ENCODE measurements at places on chromosomes 7 and 10.

DNA sequence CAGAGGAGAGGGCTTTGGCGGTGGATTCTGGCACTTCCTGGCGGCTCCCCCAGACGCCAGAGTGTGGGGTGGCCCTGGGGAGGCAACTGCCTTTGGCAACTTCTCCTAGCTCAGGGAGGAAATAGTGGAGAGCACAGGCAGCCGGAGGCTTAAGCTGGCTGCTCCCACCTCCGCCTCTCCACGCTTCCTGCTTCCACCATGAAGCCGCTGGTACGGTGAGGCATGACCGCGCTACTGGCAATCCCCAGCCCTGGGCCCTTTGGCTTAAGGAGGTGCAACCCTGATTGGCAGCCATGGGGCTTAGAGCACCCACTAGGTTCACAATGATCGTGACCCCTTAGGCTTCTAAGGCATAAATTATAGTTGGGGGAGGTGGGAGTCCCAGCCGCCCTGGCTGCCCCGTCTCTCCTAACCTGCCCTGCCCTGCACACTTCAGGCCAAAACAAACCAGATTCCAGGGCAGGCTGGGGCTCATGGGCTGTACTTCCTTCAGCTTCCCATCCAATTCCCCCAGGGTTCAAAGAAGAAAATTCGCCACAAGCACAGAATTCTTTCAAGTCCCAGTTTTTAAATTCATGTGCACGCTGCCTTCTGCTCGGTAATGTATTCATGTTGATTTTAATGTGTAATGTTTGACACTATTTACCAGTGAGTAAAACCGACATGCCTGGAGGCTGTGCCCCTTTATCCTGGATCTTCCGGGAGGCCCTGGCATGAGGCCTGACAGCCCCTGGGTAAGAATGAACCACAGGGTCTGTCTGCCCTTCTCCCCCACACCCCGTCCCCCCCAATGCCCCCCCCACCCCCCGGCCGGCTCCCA lies 90.7 kb upstream of the LRRC4 start:
- no peak for DNase-seq

DNA sequence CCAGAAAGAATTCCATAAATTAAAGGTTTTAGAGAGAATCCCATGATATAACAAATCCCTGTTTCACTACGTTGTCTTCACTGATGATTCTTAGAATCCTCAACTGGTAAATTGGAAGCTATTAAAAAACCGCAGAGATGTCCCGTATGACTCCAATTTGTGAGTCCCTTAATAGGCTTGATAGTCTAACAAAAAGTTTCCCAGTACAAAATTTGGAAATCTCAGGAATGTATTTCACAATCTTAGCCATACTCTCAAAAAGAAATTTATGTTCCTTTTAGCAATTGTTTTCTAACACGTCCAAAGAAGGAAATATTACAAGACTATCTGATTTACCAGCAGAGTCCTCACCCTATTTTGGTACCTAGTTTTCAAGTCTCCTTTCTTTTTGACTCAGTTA lies 2.5 kb downstream of the TES start:
- DNase-seq: no peak

- no peak for DNase-seq
Measured at GRCh38 chr10:3780021-3780770, 4.8 kb downstream of the KLF6 start.

DNA sequence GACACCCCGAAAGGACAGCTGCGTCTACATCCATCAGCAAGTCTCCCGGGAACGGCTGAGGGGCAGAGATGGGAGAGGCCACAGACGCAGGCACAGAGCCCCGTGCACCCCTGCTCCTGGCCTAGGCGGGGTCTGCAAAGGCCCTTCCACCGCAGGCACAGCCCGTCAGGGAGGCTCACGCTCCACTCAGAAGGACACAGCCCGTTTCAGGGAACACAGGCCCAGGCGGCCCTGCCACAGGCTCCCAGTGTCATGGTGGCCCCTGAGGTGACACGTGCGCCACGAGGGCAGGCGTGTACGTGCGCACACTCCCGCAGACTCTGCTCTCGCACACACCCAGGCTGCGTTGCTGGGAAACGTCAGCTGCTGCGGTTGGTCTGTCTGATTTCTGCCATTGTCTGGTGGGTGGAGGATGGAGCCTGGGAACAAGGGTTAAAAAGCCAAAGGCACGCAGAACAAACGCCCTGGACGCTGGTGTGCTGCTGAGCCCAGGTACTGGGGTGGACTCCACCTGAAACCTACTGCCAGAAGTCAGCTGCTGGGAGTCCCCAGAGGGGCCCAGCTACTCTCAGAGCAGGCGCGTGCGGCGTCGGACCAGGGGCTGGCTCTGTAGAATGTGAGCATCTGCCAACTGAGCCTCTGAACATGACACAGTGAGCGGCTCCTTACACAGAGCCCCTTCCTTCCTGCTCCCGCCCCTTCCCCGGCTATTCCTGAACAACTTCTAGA lies 13.1 kb downstream of the GPER1 start:
- no peak for DNase-seq

- DNase-seq: no peak
Measured at GRCh38 chr7:149292462-149292823, 30.4 kb downstream of the ZNF783 start.

- DNase-seq: no peak
Measured at GRCh38 chr10:32418572-32418971, 27.4 kb upstream of the CCDC7 start.

DNA sequence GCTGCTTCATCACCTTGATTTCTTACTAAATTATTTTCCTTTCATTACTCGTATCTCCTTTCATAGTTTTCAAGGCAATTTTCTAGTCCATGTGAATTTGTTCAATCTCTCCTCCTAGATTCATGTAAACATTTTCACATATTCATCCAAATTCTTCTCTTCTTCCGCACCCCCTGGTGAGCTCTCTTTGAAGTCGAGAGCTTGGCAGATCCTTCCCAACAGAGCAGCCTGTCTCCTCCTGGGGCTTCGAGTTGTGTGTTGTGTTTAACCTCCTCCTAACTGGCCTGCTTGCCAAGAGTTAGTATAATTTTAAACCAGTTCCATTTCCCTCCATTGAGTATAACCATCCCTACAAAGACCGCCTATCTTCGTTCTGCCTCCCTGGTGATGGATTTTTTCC lies 272.4 kb upstream of the CELF2 start:
- no peak for DNase-seq

DNA sequence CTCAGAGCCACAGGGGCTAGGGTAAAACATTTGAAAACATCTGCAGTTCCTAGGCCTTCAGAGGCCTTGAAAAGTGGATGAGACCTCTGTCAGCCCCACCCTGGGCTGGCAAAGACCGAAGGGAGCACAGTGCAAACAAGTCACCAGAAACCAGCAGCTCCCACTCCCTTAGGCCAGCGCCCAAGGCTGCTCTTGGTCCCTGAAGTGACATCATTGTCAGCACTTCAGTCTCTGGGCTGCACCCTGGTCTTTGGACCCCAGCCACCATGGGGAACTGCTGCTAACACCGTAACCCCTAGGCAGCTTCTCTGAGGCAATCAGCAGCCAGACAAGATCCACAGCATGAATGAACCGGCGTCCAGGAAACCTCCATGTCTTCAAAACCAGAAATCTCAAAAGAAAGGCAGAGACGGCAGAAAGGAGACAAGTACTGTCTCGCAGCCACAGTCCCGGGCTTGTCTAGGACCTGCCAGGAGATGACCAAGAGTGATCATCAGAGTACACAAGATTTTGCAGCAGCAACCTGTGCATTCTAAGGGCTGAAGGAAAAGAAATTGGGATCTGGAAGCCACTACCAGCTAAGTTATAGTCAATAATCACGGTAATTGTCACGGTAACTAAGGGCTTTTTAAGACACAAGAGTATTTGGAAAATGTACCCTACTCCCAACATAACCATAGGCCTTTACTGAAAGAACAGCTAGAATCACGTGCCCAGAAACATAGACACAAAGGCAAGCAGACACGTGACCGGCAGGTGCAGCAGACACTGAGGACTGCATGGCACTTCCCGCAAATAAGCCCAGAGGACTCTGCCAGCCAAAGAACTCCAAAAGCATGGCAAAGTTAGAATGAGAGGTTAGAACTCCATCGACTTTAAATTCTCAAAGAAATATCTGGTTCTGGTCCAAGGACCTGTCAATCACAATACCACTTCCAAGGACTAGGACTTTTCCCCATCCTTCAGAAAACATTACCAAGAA lies 23.3 kb downstream of the CPXM2 start:
- DNase-seq: no peak

GRCh38 chr10:32972929-32973328 lies 14.9 kb upstream of the ITGB1 start:
- no peak for DNase-seq

GRCh38 chr10:119715628-119716505 lies 10.0 kb upstream of the INPP5F start:
- no peak for DNase-seq

DNA sequence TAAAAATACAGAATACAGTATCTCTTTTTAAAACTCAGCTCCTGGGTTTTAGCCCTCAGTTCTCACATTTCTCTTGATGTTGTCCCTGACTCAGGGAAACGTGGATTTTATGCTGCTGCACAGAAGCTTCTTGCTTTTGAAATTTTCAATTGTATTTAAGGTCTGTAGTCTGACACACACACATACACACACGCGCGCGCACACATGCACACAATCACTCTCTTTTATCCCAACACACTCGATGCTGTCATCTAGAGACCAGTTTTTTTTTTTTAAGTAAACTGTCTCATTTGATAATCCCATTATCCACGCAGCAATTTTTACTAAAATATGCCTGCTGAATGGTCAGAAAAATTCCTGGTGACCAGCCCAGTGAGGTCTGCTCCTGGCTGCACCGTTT lies 108.6 kb downstream of the KMT2E start:
- no peak for DNase-seq

DNA sequence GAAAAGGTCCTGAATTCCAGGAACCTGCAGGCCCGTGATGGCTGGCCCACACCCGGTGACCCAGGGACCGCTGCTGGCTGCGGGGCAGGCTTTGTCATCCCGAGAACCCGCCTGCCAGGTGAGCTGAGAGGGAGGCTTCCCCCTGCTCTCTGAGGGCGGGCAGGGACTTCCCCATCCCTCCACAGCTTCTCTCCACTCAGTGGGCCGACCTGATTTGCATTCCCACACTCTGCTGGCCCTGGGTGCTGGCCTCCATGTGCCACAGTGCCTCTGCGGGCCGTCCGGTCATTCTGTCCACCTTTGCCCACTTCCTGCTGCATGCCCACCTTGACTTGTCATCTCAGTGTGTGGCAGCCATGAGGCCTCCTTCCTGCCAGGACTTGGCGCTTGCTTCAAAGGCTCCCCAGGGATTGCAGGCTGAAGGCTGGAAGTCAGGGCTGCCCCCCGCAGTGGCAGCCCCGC lies 35.3 kb downstream of the PALD1 start:
- no peak for DNase-seq

DNA sequence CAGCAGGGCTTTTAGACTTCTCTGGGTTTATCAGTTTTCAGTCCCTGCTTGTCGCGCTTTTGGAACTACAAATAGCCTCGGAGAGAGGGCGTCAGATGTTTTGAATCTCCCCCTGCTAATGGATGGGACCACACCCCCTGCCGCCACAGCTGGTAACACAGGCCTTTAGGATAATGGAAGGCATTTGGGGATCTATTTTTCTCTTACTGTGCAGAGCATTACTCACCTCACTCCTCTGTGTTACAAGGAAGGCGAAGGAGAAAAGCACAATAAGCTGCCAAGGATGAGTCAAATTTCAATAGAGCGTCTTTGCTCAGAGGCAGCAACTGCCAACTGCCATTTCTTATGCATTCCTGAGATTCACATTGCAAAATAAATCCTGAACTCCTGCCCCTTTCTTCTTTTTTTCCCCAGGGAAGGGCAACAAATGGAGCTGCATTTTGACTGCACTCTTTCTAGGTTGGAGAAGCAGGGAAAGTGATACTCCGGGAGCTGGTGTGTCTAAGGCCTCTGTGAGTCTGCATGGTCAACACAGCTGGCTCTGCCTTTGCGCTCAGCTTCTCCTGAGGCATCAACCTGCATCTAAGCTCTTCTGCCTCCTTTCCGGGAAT lies 31.5 kb upstream of the SMNDC1 start:
- DNase-seq: peak; percentile 22

- no peak for DNase-seq
Measured at GRCh38 chr10:79926037-79926436, 22.9 kb downstream of the SFTPD start.

DNA sequence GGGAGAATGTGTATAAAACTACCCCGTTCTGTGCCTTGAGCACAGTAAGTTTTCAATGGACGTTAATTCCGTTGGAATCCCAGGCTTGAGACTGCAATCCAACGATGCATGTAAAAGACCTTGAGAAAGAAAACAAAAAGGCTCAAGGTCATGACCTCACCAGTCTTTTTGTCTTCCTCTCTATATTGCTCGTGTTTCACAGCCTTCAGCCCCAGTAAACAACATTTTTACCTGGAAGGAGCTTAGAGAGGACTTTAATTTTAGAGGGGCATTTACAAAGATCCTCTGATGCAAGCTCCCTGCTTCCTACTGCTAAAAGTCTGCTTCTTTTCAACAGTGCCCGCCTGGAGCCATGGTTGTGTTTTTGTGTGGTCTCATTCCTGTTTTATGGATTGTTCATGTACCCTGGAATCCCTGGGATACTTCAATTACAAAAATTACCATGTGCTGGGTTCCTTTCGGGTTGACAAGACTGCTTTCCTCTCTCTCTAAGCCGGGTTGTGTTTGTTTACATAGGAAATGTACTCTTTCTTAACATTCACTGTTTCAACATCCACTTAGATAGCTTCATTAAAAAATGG lies 320.1 kb upstream of the NFE2L3 start:
- DNase-seq: no peak

GRCh38 chr7:84529480-84530205 lies 335.1 kb upstream of the SEMA3A start:
- DNase-seq: no peak

DNA sequence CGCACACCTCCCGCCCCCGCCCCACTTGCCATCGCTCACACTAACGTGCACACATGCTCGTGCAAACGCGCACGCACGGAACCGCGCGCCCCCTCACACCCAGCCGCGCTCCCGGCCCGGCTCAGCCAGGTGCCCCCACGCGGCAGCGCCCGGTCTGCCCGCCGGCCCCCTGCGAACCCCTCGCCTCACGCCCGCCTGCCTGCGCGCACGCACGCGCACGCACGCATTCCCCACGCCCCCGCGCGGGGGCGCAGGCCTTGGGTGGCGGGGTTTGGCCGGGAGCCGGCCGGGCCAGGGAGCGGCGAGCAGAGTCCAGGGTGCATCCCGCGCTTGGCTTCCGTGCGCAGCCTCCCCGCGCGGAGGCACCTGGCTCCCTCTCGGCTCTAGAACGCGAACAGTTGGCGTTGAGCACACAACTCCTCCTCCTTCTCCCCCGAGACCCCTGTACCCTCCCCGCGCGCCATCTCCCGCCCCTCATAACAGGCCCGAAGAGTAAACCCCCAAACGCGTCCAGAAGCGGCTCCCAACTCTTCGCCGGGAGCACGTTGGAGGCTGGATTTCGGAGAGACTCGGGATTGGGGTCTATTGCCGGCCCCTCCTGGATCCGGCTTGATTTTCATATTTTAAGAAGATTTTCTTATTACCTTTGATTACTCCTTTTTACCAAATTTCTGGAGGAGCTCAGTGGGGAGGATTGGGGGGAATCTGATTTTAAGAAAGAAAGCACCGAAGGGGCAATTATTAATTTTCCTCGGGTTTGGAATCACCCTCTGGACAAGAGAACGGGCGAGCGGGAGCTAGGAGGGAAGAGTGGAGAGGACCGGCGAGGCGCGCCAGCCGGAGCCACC lies 527 bp upstream of the SORCS3 start:
- DNase-seq: no peak

GRCh38 chr10:114808982-114809381 lies 12.6 kb upstream of the FHIP2A start:
- no peak for DNase-seq

Measured in GOT3 (cell line).